ENCODE measurements at places on chromosomes 5 and 9. TPM values are rescaled to one million over a fixed set of nuclear protein-coding genes. Genes with fewer than 3 reads are reported as not detected.
A peak's percentile ranks its signal among the peaks of the same experiment; 100 is the strongest.

Gene CD274
- 0.61 TPM for polyA plus RNA-seq

Gene MLANA
- polyA plus RNA-seq, result not detected

GRCh38 chr9:92973700-92974099, 26.4 kb downstream of the FGD3 start:
- H3K27me3 ChIP-seq, result no peaks in the 10 kb centered on the region
- H3K36me3 ChIP-seq, result peaks cover 9% of the 10 kb centered on the region
- no peak for DNase-seq
- H3K27ac ChIP-seq, result peak overlapping the region; percentile 76
- peaks cover 60% of the 10 kb centered on the region for H3K4me1 ChIP-seq

Gene MAST4
- 2.0 TPM for polyA plus RNA-seq

- no peaks in the 10 kb centered on the region for H3K36me3 ChIP-seq
- peak; percentile 53 for DNase-seq
- H3K4me3 ChIP-seq, result peak overlapping the region; percentile 63
- H3K4me1 ChIP-seq, result peaks cover 16% of the 10 kb centered on the region
Observed at GRCh38 chr9:34701023-34701768, 8.7 kb downstream of the CCL21 start.

DNA sequence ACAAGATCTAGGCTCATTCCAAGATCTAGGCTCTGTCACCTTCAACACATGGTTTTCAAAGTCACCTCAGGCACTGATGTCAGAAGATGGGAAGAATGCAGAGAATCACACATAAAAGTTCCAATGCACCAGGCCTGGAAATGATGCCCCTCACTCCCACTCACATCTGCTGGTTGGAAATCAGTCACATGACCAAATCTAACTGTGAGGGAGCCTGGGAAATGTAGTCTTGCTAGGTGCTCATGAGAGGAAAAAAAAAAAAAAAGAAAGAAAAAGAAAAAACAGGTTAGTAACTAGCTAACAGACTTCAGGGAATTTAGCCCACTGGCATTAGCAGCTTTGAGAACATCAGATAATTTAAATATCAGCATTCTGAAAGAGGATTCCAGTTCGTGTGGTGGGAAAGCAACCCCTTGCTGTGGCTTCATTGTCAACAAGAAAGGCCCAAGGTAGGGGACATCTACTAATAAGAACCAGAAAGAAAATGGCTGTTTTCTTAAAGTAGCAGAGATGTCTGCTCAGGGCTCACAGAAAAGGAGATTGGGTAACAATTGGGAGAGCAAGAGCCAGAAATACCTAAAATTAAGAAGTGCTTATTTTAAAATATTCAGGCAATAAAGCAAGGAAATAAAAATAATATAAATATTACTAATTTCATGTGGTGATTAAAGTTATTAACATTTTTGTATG, 614.3 kb downstream of the ACTL7B start:
- no peaks in the 10 kb centered on the region for H3K27me3 ChIP-seq
- no peaks in the 10 kb centered on the region for H3K4me1 ChIP-seq
- H3K27ac ChIP-seq, result no peak overlapping the region
- H3K4me3 ChIP-seq, result no peak overlapping the region
- H3K36me3 ChIP-seq, result no peaks in the 10 kb centered on the region

Gene DIPK1B
- 17.7 TPM for polyA plus RNA-seq

- no peak overlapping the region for H3K27ac ChIP-seq
- no peak for DNase-seq
- no peaks in the 10 kb centered on the region for H3K4me1 ChIP-seq
- no peak overlapping the region for H3K4me3 ChIP-seq
Observed at GRCh38 chr9:108282872-108283271, 572.9 kb downstream of the ACTL7B start.

Gene DEPDC1B
- polyA plus RNA-seq, result not detected

- no peak for DNase-seq
- no peaks in the 10 kb centered on the region for H3K36me3 ChIP-seq
Observed at GRCh38 chr5:148146487-148146886, 21.9 kb upstream of the SPINK14 start.

Gene IFNA13
- not detected for polyA plus RNA-seq

- H3K4me1 ChIP-seq, result no peaks in the 10 kb centered on the region
- no peak overlapping the region for H3K4me3 ChIP-seq
- DNase-seq, result no peak
Observed at GRCh38 chr9:91986248-91986647, 36.2 kb upstream of the ROR2 start.

Gene CEP78
- 11.2 TPM for polyA plus RNA-seq

GRCh38 chr9:88373045-88373444, 15.2 kb upstream of the SPIN1 start:
- H3K4me1 ChIP-seq, result no peaks in the 10 kb centered on the region
- no peak for DNase-seq
- no peak overlapping the region for H3K4me3 ChIP-seq
- no peak overlapping the region for H3K27ac ChIP-seq

- H3K27me3 ChIP-seq, result no peaks in the 10 kb centered on the region
- peak overlapping the region; percentile 99 for H3K4me3 ChIP-seq
- peak overlapping the region; percentile 90 for H3K27ac ChIP-seq
- H3K4me1 ChIP-seq, result peaks cover 47% of the 10 kb centered on the region
Observed at GRCh38 chr5:154756009-154756867, 1.1 kb downstream of the LARP1 start.

- H3K27ac ChIP-seq, result no peak overlapping the region
- H3K4me1 ChIP-seq, result no peaks in the 10 kb centered on the region
- no peaks in the 10 kb centered on the region for H3K27me3 ChIP-seq
Observed at GRCh38 chr5:117302949-117303348, 728.3 kb upstream of the SEMA6A start.

- peaks cover 54% of the 10 kb centered on the region for H3K4me1 ChIP-seq
- H3K27me3 ChIP-seq, result no peaks in the 10 kb centered on the region
- no peak for DNase-seq
- no peak overlapping the region for H3K27ac ChIP-seq
Observed at GRCh38 chr9:90854637-90855175, 53.1 kb downstream of the SYK start.

GRCh38 chr9:27440888-27441740, 83.0 kb upstream of the IFNK start:
- DNase-seq, result no peak
- no peak overlapping the region for H3K27ac ChIP-seq
- peak overlapping the region; percentile 62 for H3K4me3 ChIP-seq
- H3K36me3 ChIP-seq, result peaks cover 7% of the 10 kb centered on the region
- peaks cover 65% of the 10 kb centered on the region for H3K4me1 ChIP-seq

DNA sequence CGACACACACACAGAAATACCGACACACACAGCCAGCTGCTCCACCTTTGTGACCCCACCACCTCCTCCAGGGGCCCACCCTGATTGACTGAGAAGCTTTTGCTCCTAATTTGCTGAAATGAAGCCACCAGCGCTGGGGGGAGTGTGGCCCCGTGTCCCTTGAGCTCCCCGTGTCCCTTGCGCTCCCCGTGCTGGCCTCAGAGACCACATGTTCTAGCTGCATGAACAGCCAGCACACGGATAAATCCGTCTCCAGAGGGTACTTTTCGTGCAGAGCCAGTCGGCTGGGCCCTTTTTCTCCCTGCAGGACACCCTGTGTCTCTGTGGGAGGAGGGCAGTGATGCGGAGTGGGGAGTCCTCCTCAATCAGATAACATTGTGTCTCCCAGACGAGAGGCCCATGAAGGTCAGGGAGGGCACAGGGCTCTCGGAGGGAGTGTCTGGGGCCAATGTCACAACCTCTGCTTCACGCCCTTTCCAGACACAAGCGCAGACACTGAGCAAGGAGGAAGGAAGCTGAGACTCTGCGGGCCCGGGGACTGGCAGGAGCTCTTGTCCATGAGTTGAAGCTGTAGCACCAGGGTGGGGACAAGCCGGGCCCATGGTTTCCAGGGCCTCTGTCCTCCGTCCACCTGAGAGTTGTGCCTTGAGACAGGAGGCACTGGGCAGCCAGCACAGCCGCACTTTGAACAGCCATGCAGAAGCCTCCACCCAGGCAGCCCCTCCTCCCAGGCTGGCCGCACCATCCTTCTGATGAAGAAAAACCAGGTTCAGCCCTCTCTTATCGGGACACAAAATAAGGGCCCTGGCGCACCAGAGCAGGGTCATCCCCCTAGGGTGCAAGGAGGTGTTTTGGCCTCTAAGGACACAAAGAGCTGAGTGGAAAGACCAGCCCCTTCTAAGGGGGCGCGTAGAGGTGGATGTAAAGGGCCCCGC, 36.4 kb upstream of the SLC6A19 start:
- no peak for DNase-seq
- no peak overlapping the region for H3K27ac ChIP-seq
- H3K27me3 ChIP-seq, result peaks cover 5% of the 10 kb centered on the region
- no peak overlapping the region for H3K4me3 ChIP-seq
- peaks cover 10% of the 10 kb centered on the region for H3K4me1 ChIP-seq

Gene ADGRD2
- polyA plus RNA-seq, result not detected
